Activated naive CD4-positive, alpha-beta T cell (primary cell): ENCODE measurements at places on chromosomes 6 and 20.

GRCh38 chr20:48734104-48734749 lies 93.6 kb downstream of the PREX1 start:
- no peak for DNase-seq

GRCh38 chr6:30508890-30509736 lies 19.8 kb downstream of the HLA-E start:
- no peak for DNase-seq

GRCh38 chr20:42026599-42026998 lies 408.4 kb upstream of the CHD6 start:
- no peak for DNase-seq

DNA sequence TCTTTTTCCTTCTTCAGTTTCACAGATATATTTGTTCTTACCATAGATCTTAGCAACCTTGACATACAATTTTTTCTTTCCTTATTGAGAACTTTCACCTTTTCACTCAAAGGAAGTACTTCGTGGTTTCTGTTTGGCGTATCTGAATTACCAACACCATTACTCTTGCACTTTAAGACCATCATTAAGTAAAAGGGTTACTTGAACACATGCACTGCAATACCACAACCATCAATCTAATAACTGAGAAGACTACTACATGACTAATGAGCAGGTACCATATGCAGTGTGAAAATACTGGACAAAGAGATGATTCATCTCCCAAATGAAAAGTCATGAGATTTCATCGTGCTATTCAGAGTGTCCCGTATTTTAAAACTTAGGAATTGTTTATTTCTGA lies 21.7 kb upstream of the SENP6 start:
- DNase-seq, result no peak

DNA sequence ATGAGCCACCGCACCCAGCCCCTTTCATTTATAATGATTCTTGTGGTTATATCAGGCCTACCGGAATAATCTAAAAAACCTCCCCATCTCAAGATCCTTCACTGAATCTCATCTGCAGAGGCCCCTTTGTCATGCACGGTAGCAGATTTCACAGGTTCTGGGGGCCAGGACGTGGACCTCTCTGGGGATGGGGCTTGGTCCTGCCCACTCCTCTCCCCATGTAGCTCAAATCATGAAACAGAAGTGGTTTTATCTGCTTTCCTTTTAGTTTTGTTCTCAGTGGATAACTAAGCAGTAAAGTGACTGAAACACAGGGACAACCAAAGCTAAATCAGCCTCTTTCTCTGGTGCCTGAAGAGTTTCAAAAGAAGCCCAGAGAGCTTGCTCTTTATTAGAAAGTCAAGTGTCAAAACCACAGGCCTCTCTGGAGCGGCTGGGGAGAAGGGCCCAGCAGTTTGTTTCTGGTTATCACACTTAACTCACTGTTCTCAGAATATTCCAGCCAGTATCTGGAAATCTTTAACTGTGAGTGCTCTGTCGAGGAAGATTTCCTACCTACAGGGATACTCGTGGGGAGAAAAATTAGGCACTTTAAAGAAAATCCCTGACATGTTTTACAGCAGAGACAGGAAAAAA lies 60.6 kb upstream of the FAM184A start:
- DNase-seq, result no peak

DNA sequence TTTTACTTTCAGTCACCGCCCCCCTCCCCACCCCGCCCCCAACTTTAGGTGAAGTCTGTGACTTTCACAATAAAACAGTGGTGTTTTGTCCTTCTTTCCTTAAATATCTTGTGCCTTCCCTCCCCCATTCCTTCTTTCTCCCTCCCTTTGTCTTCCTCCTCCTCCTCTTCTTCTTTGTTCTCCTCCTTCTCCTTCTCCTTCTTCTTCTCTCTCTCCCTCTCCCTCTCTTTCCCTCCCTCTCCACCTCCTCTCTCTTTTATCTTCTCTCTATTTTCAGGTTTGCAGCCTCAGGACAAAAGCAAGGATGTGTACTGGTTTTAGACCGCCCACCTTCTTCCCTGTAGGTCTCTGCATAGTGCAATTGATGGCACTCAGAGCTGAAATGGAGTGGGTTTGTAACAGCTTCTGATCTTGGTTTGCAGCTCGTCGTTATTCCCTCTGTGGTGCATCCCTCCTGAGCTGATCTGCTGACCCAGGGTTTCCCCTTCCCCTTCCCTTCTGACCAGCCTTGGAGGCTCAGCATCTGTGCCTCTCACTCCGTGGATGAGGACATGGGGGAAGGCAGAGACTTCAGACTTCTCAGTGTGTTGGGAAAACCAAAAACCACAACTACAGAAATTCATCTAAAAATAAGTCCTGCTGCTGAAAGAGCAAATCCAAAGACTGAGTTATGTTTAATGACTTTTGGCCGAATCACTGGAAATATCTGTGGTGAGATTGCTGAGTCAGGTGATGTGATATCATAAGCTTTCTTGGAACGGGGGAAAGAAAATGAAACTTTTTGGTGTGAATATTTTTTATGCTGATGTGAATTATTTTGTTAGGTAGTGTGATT lies 6.9 kb downstream of the VGLL2 start:
- no peak for DNase-seq

DNA sequence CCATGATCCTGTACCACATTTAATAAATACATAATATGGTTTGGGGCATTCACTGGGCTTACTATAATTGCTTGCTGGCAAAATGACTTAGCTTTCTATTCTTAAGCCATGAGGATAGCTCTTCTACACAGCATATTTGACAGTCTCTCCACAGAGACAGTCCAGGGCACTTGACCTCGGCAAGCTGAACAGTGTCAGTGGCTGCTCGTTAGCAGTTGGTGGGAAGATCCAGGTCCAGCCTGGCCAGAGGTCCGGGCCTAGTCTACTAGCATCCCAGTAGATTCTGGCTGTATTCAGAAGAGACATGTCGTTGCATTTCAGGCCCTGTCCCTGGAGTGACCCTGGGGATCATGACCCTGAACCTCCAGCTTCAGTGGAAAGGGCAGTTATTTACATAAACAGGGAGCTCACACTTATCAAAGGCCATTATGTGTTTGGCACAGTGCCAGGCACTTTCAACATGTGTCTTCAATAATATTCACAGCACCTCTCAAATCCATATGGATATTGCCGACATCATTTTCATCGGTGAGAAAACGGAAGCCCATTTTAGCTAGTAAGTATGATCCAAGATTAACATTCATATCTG lies 139.0 kb downstream of the IMPG1 start:
- DNase-seq, result no peak

DNA sequence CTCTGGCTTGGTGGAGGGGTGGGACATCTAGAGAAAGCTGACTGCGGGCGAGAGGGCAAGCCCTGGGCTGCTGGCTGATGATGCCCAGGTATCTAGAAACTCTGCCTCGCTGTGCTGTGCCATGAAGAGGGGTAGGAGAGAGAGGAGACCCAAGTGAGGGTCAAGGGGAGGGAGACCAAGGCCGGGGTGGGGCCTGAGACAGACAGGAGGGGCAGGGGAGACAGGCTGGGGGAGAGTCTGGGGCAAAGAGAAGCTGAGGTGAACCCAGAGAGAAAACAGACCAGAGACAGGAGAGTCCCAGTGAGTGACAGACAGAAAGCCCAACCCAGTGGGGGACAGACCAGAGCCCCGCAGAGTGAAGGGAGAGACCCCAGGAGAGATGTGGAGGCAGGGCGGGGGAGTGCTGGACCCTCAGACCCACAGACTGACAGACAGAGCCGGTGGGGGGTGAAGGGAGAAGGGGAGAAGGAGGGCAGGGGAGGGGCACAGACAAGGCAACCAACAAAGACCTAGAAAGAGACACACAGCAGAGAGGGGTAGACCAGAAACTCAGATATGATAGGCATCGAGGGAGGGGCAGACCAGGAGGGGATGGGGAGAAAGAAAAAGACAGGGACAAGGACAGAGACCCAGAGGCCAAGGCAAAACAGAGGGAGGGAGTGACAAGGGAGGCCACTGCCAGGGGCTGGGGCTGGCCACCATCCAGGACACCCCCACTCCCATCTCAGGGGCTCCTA lies 5.9 kb downstream of the TEAD3 start:
- no peak for DNase-seq

GRCh38 chr20:38226553-38226952 lies 34.0 kb downstream of the KIAA1755 start:
- no peak for DNase-seq

- DNase-seq, result no peak
Measured at GRCh38 chr6:145076115-145076841, 659.0 kb downstream of the EPM2A start.

GRCh38 chr20:688809-689212 lies 13.2 kb upstream of the SCRT2 start:
- DNase-seq, result no peak

DNA sequence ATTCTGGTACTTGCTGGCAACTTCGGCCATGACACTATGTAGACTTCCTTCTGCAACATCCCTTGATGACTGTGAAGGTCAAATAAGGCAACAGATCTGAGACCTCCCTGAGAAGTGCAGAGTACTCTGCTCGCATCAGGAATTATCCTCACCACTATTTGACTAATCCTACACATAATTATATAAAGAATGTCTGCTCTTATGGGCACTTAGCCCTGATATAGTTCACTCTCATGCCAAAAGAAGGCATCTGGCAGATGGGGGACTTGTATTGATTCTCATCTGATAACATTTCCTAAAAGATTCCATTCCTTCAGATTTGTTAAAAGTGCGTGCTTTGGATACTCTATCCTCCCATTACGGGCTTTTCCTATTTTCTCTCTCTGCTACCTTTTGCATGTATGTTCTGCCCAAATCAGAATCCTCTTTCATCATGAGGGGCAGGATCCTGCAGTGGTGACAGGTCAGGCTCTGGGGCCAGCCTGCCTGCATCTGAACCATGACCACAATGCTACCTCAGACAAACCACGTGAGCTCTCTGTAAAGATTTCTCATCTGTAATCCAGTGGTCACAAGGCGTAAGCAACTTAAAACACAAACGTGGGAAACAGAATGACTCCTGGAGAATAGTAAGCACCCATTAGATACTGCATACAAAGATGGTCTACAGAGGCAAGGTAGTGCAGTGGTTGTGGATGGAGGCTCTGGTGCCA lies 134.0 kb downstream of the GJA10 start:
- DNase-seq, result no peak

GRCh38 chr6:136123468-136123867 lies 126.6 kb downstream of the MTFR2 start:
- DNase-seq, result no peak

GRCh38 chr6:138194287-138194686 lies 24.0 kb downstream of the PBOV1 start:
- DNase-seq, result no peak

DNA sequence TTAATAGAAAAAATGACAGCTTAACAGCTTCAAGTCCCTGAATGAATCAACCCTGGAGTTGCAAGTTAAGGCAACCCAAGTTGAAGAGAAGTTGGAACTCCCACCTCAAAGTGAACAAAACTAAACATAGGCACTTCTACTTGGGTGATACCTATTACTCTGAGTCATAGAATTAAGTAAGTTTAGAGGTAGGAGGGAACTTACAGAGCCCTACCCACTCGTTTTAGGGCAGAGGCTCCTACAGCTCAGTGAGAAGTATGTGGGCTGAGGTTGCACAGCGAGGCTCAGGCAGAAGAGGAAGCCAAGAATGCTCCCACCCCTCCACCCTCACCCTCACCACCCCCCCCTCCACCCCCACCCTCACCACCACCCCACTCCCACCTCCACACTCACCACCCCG lies 42.2 kb downstream of the NFATC2 start:
- peak; percentile 19 for DNase-seq
